ENCODE measurements at places on chromosomes 13 and 19.

DNA sequence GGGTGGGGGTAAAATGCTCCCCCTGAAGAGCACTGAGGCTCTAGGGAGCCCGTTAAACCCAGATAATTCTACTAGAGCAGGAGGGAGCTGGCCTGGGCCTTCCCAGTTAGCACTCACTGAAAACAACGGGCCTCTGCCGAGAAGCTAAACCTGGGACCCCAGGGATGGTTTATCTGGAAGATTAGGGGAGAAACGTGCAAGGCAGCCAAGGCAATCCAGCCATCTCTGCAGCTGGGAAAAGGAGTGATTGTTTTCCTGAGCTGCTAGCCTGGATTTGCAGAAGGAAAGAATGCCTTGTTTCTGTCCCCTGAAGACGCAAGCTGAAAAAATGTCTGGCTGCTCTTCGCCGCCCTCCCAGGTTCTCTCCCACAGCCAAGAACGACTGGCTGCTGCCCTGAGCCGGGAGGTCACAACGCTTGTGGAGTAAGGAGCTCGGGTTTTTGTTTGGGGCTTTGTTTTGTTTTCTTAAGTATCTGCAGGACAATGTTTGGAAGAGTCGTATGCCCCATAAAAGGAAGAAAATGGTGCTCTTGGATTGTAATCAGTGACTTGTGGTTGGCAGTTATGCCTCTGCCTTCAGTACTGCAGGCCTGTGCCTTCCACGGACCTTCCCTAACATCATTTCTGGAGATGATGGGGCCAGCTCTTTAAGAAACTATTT is 31.5 kb downstream of the COL4A2 start:
- no peak for DNase-seq

DNA sequence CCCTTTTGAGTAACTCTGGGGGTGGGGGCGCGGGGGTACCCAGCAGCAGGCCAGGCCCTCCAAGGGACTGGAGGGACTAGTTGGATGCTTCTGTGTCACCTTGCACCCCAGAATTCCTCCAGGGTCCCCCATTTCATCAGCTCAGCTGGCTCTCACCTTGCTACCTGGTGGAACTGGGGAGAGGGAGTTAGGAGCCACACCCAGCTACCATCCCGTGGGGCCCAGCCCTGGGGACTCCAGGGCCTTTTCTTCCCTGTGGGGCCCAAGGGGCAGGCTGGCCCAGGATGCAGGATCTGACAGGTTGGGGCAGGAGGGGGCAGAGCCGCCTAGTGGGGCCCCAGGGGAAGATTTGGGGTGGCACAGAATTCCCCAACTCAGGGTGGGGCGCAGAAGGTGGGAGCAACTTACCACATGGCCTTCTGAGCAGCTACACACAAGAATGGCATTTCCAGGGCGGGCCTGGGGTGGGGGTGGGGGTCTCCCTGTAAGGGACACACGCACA is 32.8 kb upstream of the NANOS3 start:
- DNase-seq: peak; percentile 48

GRCh38 chr19:27794494-27795042 is 1418.4 kb downstream of the UQCRFS1 start:
- DNase-seq: no peak

DNA sequence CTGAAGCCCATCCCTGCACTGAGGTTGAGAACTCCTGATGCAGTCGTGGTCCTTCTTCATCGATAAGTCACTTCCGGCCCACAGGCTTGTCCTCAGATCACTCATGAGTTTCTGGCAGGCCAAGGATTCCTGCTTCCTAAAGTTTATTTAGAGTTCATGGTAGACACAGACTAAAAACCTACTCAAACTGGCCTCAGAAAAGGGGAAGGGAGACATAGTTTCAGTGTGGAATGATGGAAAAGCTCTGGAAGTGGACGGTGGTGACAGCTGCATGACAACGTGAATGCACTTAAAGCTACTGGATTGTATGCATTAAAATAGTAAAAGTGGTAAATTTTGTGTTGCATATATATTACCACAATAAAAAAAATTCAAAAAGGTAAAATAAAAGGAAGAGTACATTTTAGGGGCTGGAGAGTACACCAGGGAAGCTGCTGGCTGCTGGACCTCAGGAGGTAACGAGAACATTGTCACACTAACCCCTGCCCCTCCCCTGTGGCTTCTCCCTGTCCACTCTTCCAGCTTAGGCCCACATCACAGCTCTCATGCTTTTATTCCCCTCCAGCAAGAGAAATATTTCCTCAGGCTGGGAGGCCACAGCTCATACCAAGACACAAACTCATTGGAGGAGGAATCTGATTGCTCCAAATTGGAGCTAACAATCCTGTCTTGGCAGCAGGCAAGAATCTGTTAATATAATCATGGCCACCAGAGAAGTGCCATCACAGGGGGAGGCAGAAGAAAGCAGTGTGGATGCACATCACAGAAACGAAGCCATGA is 741.0 kb downstream of the UQCRFS1 start:
- DNase-seq: no peak

GRCh38 chr13:97548138-97548537 is 114.2 kb downstream of the RAP2A start:
- DNase-seq: no peak

DNA sequence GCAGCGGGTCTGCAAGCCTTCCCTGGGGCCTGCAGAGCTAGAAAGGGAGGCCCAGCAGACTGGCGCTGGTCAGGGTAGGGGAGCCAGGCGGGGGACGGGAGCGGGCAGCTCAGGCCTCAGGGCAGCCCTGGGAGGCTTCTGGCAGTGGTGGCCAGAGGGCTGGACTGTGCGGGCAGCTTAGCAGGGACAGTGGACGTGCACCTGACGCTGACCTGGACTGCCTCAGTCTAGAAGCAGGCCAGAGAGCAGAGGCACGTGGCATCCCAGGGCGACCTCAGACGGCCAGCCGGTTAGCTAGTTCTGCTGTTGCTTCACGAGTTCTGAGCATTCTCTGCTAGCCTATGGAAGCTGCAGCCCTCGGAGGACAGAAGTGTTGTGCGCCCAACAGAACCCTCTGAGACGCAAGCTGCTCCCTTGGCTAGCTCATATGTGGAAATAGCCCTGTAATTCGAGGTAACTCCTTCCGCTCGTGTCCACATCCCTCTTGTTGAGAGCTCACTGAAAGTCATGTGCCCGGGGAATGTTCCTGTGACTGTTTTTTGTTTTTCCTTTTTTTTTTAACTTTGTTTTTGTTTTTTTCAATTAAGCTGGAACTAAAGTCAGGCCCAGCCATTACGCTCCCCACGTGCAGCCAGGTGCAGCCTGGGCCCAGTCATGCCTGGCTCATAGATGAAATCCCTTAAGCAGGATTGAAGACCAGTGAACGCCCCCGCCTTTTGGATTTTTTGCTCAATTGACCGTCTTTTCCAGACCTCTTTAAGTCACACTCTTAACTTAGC is 1.9 kb upstream of the FAM174C start:
- DNase-seq: no peak

DNA sequence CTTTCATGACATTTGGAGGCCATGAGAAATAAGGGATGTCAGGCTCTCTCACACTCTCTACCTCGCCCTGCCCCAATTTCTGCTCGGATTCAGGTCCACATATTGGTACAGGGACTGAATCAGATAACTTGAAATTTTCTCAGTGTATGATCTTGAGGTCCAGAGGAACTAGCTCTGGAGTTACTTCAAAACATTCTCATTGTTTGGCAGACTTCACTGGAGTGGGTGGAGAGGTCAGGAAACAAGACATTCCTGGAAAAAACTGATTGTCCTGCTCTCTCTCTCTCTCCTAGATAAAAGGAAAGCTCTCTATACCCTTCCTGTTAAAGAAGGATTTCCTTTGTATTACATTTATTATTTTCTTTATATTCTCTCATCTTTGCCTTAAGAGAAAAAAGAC is 428.1 kb upstream of the DACH1 start:
- no peak for DNase-seq

DNA sequence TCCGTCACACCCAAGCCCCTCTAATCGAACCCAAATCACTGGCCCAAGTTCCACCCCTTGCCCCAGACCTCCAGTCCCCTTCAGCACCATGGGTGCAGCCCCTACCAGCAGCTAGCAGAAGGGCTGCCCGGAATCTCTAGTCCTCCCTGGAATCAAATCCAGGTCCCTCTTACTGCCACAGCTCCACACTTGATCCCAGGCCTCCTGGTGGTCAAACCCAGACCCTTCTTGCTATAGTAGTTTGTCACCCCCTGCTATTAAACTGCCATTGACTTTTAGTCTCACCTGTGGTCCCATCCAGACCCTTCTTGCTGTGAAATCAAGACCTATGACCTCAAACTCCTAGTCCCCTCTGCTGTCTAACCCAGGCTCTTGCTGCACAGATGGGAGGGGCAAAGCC is 8.7 kb downstream of the HIPK4 start:
- DNase-seq: no peak

- DNase-seq: no peak
Measured at GRCh38 chr13:112218416-112218815, 151.5 kb downstream of the SOX1 start.

- no peak for DNase-seq
Measured at GRCh38 chr13:64020126-64020525, 2604.5 kb upstream of the PCDH20 start.

Measured in DMS53 (cell line).